ENCODE measurements at places on chromosomes 11 and 22.
A peak's percentile ranks its signal among the peaks of the same experiment; 100 is the strongest.

DNA sequence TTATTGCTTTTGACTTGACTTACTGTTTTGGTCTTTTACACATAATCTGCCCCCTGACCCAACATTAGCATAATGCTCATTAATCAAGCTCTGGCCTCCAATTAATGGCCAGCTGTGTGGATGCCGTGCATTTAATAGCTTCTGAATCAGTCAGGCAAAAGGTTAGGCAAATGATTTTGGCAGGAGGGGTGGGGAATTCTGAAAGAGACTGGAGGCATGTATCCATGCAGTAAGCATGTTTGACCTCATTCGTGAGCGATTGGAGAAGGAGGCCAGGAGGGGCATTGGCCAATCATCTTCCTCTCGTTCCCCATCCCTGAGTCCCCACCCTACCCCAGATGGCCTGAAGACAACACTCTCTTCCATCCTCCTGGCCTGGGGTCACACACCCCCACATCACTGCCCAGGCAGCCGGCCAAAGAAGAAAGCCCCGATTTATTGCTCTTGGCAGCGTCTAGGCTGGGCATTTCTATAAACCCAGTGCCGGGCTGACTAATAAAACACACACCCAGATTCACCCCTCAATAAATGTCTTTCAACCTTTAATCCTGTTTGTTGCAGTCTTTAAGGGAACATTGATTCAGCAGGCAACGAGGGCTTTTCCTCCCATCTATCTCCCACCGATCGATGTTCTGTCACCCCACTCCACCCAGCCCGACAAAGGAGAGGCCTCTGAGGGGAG lies 150.0 kb downstream of the OPCML start:
- no peak for DNase-seq

GRCh38 chr11:119433358-119433725 lies 10.4 kb upstream of the THY1 start:
- DNase-seq, result no peak

- DNase-seq, result peak; percentile 61
Measured at GRCh38 chr22:41286639-41287091, 678 bp upstream of the RANGAP1 start.

DNA sequence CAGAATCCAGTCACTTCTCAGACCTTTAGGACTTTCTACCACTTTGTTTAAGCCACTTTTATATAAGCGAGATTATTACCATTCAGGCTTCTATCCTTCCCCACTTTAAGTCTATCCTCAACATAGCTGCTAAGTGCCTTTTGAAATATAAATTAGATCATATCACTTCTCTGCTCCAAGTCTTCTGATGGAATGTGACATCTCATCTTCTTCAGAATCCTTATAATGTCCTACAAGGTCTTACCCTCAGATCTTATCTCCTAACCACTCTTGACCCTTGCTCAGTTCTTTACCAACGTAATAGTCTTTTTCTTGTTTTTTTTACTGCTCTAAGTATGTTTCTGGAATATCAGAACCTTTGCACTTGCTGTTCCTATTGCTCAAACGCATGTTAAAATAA lies 188.7 kb downstream of the DYNC2H1 start:
- DNase-seq, result no peak

DNA sequence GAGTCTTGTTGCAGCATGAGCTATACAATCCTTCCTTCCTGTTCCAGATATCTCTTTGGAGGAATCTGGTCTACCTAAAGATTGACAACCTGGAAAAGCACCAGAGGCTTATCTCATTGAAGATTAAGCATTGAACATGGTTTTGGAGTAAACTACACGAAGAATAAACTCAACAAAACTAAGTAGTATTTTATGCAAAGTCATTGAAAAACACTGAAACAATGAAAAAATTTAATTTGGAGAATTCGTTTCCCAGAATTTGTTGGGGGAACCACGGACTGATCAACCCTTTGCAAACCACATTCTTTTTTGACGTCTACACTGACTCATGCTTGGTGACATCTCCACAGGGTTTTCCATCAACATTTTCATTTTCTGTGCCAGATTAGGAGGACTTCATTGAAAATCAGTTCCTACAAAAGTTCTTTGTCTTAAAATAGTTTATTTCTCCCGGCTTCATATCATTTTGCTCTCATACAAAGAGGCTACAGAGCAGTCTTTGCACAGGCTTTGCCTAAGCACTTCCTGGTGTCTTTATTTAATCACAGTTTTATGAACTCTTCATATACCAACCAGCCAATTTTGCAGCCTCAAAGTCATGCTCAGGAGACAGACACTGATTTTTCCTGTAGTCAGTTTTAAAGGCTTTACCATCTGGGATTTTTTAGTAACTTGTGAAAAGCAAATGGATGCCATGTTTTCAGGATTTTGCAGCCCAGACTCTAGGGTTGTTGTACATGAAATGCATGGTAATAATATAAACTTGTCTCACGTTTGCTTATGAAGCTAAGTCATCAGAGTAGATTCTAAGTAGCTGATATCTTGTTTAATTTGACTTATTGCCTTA lies 186.3 kb downstream of the C11orf91 start:
- DNase-seq, result no peak

GRCh38 chr22:50252082-50253045 lies 1.3 kb upstream of the HDAC10 start:
- DNase-seq, result peak; percentile 77

GRCh38 chr11:119901657-119902577 lies 172.9 kb upstream of the NECTIN1 start:
- DNase-seq, result no peak

GRCh38 chr11:79094616-79095015 lies 346.2 kb downstream of the TENM4 start:
- no peak for DNase-seq

DNA sequence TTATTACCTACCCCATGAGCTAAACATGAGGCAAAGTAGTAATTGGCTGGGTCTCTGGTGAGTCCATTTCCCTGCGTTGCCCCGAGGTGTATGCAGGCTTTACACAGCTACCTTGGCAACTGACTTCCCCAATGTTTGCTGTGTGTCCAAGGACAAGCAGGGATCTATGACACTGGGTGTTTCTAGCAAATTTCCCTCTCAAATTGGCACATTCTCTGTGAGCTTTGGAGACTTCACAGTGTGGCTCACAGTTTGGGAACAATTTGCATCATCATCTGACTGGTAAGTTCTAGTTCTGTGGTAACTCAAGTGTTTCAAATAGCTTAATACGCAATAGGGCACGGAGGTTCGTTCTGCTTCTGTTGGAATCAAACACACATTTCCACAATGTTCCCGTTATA lies 12.5 kb downstream of the NNMT start:
- DNase-seq, result no peak

- DNase-seq, result no peak
Measured at GRCh38 chr11:63507511-63507910, 1.6 kb downstream of the LGALS12 start.

- no peak for DNase-seq
Measured at GRCh38 chr11:10499874-10500601, 40.9 kb downstream of the RNF141 start.

DNA sequence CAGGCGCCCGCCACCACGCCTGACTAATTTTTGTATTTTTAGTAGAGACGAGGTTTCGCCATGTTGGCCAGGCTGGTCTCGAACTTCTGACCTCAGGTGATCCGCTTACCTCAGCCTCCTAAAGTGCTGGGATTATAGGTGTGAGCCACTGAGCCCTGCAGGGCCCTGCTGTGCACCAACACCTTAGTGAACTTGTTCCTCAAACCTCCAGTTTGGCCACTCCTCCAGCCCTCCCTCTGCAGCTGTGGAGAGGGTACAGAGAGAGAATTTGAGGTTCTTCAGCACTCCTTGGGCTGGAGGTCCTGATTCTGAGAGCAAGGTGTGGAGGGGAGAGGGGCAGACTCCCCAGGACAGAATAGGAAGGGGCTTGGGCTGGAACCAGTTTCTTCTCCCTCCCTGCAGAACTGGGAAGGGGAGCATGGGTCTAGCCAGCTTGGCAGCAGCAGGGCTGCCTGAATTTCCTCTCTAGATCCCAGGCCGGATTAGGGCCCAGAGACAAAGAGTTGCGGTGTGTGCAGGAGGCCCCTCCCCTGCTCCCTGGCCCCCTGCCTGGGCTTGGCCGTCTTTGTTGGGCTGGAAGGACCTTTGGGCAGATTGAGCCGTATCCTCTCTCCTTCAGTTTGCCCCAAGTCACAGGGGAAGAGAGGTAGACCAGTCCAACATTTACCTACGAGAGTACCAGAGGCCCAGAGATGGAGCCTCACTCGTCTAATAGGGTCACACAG lies 2.3 kb upstream of the PEX16 start:
- no peak for DNase-seq

- DNase-seq, result no peak
Measured at GRCh38 chr11:122177238-122177637, 61.2 kb upstream of the BLID start.

- no peak for DNase-seq
Measured at GRCh38 chr22:29528144-29528543, 25.4 kb downstream of the THOC5 start.

GRCh38 chr11:120109531-120109930 lies 28.4 kb downstream of the TRIM29 start:
- DNase-seq, result no peak

DNA sequence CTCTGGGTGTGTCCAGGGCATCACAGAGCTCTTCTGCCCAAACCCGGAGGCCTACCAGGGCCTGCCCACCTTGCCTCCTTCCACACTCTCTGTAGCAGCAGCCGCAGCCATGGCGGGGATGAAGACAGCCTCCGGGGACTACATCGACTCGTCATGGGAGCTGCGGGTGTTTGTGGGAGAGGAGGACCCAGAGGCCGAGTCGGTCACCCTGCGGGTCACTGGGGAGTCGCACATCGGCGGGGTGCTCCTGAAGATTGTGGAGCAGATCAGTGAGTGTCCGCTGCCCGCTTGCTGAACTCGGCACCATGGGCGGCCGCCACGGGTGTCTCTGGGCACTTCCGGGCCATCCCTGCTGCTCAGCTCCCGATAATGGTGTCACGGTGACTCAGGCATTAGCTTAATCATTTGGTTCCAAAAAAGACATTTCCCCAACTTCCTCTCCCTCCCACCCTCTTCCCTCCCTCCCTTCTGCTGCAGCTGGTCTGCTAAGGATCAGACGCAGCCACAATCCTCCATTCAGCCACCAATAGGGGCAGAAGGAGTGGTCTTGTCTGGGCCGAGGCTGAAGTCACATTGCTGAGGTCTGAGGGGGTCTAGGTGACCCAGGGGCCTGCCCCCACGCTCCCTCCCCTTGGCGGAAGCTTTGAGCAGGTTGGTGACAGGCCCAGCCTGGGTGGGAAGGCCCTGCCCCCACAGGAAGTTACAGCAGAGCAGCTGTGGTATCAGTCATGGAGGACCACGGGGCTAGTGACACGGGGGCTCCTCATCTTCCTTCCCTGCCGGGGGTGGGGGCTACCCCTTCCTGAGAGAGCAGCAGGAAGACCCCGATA lies 950 bp downstream of the FERMT3 start:
- peak; percentile 77 for DNase-seq

DNA sequence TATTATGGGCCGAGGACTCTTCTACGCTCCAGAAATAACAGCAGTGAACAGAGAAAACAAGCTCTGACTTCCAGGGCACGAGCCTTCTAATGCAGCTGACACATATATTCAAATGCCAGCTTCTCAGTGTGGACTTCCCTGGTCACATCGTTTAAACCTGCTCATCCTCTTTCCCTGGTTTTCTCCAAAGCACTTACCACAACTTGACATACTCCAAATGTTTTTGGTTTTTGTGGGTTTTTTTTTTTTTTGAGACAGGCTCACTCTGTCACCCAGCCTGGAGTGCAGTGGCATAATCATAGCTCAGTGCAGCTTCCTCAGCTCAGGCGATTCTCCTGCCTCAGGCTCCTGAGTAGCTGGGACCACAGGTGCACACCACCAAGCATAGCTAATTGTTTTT lies 105.5 kb downstream of the MICAL3 start:
- no peak for DNase-seq

- DNase-seq, result no peak
Measured at GRCh38 chr11:126139111-126140091, 72.0 kb downstream of the RPUSD4 start.

DNA sequence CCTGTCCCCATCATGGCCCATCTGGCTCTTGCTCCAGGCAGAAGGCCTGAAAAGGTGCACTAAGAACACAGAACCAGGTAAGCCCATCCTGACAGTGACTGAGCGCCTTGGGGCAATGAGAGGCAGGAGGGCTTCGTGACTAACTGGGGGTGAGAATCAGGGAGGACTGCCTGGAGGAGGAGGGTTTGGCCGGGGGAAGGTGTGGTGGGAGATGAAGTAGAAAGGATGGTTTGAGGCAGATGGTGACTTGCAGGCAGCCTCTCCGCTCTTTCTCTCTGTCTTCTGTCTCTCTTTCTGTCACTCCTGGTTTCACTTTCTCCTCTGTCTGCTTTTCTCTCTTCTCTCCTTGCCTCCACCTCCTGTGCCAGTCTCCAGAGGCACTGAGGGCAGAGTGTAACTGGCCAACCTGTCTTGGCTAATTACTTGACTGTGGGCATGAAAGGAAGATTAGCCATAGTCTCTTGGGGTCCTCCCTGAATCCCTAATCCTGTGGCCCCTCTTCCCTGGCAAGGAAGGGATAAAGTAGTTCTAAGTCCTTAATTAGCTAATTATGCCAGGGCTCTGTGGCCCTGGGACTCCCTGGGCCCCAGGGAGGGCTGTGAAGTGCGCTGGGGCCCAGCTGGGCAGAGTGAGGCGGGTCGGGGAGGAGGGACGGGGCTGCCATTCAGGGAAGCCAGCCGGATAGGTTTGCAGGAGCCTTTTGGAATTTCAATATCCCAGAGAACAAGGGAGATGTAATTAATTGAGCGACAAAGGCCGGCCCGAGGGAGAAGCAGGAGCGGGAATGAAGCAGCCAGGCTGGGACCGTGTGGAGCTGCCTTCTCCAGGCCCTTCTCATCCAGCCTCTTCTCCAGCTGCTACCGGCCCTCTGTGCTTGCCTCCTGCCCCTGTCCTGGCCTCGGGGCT lies 61.1 kb downstream of the CACNA1I start:
- no peak for DNase-seq

DNA sequence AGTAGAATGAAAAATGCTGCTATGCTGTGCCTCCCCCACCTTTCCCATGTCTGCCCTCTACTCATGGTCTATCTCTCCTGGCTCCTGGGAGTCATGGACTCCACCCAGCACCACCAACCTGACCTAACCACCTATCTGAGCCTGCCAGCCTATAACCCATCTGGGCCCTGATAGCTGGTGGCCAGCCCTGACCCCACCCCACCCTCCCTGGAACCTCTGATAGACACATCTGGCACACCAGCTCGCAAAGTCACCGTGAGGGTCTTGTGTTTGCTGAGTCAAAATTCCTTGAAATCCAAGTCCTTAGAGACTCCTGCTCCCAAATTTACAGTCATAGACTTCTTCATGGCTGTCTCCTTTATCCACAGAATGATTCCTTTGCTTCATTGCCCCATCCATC lies 14.9 kb upstream of the HBE1 start:
- DNase-seq, result no peak
